ENCODE measurements at places on chromosomes 12 and 14.

DNA sequence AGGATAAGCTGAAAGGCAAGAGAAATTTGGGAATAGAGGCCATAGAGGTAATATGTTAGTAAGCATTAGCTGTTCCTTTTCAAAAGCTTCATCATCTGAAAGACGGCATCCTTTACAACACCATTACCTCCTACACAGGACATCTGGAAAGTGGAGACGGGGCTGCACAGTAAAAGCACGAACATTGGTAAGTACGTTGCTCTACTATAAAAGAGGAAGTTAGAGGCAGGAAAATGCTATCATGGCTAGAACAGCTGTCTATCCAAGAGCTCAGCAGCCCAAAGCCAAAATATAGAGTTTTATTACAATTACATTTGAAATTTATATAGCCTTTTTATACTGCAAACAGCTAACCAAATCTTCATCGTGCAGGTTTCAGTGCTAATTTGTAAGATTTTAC is 172.3 kb upstream of the GRIP1 start:
- DNase-seq, result no peak

- no peak for DNase-seq
Measured at GRCh38 chr12:91846466-91847055, 299.1 kb downstream of the BTG1 start.

DNA sequence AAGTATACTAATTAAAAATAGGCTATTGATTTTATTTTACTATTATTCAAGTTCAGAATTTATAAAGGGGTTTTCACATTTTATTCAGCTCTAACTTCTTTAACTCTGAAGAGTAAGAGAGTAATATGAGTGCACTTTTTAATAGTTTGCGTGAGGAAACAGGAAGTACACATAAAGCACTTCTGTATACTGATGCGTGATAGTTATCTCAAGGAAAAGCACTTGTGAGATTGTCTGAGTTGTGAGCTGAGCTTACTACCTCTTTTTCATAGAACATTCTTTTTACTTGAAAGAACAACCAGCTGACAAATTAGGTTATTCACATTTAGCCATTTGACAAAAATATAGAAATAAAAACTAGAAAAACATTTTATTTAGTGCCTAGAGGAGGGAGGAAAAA is 1.9 kb downstream of the RAD51AP1 start:
- DNase-seq, result no peak

- no peak for DNase-seq
Measured at GRCh38 chr12:119788786-119789185, 88.3 kb downstream of the CIT start.

DNA sequence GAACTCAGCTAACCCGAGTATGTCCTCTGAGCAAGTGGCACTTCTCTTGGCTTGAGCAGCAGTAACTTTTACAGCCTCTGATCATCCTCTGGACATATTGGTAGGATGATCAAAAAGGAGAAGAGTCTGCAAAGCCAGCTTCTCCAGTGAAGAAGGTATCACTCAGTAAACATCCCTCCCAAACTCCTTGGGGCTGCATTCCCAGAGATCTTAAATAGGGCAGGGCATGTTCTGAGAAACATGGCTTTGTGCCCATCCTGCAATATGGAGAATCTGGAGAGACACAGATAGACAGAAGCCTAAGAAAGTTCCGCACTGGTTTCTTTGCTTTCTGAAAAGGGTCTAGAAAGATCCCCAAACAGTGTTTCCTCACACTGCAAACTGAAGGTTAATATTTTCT is 65.4 kb downstream of the RBM19 start:
- DNase-seq, result no peak

DNA sequence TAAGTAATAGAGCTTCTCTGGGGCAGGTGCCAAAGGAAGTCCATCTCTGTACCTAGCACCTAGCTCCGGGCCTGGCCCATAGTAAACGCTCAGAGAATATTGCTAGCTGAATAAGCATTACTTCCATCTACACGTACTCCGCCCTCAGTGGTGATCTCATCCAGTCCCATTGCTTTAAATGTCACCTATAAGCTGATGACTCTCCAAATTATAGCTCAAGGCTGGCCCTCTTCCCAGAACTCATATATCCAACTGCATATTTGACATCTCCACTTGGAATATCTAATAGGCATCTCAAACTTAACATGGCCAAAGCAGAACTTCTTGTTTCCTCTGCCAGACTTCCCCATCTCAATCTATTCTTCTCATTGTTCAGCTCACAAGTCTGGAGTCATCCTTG is 6.9 kb upstream of the DYNLL1 start:
- DNase-seq, result no peak

GRCh38 chr14:105485739-105486162 is 935 bp upstream of the CRIP1 start:
- DNase-seq, result no peak

GRCh38 chr14:45135156-45135555 is 574 bp upstream of the FANCM start:
- DNase-seq, result peak; percentile 48

DNA sequence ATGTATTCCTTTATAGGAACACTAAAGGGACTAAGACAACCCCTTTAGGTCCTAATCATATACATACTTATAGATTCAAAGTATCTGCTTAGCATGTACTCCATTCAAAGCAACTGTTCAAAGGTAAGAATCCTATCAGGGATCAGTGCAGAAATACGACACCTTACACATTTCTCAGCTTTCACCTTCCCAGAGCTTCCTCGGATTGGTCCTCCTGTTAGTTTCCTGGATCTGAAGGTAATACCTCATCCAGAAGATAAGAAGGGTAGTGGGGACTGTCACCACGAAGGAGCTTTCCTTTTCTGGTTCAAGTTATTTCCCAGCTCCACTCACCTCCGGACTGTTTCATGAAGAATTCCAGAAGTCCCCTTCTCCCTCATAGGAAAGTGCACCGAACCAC is 38.0 kb downstream of the RCOR1 start:
- peak; percentile 48 for DNase-seq

- DNase-seq, result no peak
Measured at GRCh38 chr12:105228494-105228893, 7.5 kb downstream of the APPL2 start.

DNA sequence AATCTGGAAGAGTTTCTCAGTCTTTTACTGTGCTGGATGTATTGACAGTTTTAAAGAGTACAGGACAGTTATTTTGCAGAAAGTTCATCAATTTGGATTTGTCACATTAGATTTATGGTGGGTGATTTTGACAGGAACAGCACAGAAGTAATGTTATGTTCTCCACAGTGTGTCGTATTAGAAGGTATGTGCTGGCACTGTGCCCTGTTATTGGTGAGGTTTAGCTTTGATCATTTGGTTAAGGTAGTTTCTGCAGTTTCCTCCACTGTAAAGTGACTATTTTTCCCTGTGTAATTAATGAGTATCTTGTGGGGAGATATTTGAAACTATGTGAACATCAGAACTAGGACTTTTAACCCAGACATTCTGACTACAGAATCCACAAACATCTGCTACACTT is 308.5 kb upstream of the TBX3 start:
- no peak for DNase-seq

- no peak for DNase-seq
Measured at GRCh38 chr14:104181761-104182530, 43.6 kb downstream of the KIF26A start.

DNA sequence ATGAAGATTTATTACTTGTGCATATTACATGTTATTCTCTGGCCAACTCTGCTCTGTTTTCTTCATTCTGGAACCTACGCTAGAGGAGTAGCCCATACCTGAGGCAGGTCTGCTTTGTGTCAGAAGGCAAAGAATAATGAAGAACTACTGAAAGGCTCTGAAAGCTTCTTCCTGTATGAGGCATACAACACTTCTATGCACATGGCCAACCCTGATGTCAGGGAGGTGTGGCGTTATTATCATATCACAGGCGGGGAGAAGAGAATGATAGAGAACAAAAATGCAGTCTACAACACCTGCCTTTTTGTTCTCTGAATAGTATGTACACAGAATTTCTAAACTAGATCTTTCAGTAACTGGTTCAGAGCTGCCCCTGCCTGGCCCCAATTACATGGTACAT is 32.5 kb upstream of the CRY1 start:
- DNase-seq, result no peak

DNA sequence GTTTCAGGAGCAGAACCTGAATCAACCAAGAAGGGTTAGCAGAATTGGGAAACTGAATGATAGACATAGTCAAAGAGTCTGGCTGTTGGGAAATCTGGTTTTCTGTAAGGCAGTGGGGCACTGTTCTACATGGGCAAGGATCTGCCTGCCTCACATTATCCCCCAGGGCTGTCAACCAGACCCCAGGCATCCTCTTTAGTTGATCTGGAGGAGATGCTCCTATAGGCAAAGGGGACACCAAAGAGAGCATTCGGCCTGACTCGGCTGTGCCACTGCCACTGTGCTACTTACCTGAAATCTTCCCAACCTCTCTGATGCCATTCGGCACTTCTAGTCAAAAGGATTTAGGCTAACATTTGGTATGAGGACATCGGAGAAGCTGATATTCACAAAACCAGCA is 4.1 kb downstream of the ISCU start:
- no peak for DNase-seq

DNA sequence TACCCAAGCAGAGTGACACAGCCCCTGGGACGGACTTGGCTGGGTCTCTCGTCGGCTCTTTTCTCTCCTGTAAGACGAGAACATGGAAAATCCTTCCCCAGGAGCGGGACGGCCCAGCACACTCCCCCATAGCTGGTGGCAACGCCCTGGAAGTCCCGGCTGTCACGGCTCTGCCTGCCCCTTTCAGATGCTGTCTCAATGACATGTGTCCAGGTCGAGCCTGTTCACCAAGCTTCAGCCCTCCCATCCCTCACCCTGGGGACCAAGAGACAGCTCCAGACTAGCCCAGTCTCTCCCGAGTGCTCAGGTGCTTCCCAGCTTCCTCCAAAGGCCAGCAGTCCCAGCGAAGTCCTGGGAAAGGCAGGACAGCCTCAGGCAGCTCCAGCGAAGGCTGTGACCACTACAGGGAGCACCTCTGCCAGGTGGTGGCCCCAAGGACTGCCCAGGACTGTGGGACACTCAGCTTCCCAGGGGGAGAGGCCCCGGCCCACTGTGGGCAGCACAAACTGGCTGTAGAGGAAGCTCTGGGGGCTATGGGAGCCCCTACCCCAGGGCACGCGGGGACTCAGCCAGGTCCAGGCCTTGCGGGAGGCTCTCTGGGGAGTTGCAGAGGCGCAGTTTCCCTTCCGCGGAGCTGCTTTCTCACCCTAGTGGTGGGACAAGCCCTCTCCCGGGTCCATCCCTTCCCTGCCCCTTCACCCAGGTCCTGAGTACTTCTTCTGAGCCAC is 33.6 kb downstream of the TNFAIP2 start:
- no peak for DNase-seq

DNA sequence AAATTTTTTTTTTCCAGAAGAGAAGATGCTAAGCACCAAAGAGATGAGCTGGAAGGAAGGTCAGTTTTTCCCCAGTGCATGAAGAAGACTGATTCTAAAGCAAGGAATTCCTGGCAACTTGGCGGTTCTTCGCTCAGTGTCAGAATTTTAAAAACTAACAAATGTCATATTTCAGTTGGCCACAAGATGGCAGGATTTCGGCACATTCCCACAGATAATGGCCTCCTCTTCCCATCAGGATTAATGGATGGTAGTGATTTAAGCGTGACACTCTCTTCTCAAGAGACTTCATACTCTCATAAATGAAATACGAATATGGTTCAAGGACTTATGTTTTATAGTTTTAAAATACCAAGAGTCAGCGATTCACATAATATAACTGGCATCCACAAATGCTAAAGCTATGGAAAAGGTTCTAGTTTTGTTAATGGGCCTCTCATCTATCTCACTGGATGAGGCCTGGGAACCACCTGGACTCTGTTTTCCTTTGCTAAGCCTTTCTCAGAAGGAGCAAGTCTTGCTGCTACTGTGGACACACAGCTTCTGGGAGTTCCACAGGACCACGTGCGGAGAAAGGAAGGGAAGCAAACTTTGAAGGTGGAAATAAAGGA is 46.1 kb upstream of the PTPRO start:
- DNase-seq, result peak; percentile 31

DNA sequence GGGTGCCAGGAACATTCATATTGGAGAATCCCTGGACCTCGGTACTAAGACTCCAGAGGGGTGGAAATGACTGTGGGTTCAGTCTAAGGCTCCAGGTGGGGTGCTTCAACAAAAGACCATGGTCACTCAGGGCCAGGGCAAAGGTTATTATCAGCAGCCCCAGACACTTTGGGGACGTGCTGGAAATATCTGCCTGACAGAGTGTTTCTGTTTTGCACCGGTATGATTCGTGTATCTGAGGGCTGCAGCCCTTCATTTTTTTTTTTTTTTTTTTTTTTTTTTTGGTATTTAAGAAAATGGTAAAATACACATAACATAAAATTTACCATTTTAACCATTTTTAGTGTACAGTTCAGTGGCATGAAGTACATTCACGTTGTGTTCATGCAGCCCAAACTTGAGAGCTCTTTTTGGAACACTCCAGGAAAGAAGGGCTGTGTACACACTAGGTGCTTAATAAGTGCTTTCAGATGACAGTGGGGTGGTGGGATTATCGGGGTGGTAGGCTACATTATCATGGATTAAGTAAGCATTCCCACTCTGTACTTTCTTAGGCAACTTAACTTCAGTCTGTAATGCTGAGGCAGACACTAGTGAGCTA is 120.3 kb downstream of the CHST11 start:
- DNase-seq, result no peak

DNA sequence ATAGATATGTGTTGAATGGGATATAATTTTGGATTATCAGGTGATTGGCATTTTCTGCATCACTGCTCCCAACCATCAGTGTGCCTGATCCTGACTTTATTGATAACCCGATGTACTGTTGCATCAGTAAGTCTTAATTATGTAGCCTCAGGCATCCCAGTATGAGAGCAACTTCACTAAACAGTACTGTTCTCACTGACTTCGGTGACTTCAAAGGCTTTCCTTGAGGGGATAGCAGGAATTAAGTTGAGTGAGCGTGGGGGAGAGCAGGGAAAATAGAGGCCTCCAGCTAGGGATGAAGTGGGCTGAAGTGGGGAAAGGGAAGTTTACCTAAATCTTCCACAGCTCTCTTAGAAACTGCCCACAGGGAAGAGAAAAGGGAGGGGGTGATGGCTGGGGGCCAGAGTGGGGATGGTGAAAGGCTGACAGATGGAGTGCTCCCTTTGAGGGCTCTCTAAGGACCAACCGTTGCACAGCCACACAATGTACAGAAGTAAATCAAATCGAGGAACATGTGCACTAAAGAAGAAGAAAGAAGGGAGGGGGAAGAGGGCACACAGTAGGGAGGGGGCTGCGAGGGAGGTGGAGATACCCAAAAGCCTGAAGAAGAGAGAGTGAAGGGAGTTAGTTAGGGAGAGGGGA is 10.7 kb upstream of the NEUROD4 start:
- DNase-seq, result peak; percentile 14

DNA sequence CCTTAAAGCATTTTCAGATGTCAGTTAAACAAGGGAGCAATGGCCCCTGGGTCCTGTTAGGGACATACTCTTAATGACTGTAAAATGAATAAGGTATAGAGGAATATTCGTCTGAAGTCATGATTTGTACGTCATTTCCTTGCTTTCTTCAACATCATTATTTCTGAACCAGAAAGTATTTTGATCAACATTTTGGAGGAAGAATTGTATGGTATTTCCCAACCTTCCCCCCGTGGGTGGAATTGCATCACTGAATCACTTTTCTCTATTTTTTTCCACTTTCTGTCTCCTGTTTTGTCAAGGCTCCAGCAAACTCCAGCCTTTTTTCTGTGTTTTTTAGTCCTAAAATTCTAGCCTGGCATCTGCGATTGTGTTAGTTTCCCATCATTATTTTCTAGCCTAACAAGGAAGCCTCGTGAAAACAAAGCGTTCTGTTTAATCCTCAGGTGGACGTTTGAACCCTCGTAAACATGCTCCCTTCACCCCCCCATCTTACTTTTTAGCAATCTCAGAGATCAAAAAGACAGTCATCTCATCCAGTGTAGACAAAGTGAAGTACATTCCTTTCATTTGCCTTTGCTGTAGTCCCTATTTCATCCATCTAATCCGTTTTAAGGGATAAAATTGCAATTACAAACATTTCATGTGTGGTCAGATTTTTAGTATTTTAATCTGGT is 62.3 kb downstream of the ETV6 start:
- DNase-seq, result no peak

All from NCI-H187 (cell line).